ENCODE measurements at places on chromosomes 4 and X. TPM values are rescaled to one million over a fixed set of nuclear protein-coding genes. Genes with fewer than 3 reads are reported as not detected.

DNA sequence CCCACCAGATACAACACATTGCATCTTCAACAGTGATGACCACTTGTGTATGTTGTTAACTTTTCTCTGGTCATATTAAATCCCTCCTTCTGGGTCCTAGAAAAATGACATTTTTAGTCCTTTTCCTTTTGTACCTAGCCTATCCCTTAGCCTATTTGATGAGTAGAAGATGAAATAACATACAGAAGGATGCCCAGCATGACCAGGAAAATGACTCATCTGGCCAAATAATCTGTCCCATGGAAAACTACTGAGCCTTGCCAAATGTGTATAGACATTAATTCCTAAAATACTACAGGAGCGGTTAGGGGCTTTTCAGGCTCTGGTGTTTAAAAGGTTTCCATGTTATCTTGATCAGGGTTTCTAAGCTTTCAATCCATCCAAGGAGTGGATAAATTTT is 129.0 kb upstream of the KCNIP4 start:
- no peak for DNase-seq

Gene HTN3
- polyA plus RNA-seq: not detected

- no peak for DNase-seq
Observed at GRCh38 chr4:113837397-113837796, 75.9 kb upstream of the CAMK2D start.

GRCh38 chr4:145786261-145786660 is 106.3 kb downstream of the C4orf51 start:
- no peak for DNase-seq

DNA sequence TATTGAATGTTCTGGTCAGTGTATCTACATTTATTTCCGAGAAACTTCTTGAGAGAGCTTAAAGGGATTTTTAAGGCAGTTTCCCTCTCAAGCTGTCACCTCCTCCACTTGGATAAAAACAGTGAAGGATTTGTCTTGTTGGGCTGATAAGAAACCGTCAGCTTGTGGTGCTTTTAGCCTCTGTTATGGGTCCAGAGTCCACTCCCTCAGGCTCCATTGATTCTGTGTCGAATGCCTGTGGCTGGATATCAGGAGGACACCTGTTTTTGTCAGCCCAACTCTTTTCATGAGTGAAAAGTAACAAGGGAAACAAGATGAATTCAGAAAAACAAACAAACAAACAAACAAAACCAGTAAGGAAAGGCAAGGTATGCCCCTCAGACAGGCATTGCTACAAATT is 12.4 kb downstream of the CLCN4 start:
- no peak for DNase-seq

DNA sequence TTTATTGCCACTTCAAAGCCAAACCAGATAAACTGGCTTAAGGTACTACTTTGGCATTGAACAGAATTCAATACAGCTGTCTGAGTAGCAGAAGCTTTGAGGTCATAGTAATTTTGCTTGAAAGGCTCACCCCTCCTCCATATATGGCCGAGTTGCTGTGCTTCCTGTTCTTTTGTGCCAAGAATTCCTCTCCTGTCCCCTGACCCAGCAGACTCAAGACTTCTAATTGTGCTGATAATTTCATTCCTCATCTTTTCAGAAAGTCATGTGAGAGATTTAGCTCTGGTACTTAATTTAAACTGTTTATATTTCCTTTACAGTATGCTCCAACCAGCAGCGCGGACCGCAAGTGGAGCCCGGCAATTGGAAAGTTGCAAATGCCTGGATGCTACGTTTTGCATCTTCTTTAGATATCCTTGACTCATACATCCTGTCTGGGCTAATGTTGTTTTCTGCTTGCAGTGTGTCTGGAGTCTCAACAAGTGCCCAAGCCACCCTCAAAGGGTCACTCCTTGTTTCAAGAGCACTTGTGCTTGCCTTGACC is 373.4 kb downstream of the PDGFC start:
- DNase-seq: no peak

Gene GUCY1B1
- polyA plus RNA-seq: 70.5 TPM

DNA sequence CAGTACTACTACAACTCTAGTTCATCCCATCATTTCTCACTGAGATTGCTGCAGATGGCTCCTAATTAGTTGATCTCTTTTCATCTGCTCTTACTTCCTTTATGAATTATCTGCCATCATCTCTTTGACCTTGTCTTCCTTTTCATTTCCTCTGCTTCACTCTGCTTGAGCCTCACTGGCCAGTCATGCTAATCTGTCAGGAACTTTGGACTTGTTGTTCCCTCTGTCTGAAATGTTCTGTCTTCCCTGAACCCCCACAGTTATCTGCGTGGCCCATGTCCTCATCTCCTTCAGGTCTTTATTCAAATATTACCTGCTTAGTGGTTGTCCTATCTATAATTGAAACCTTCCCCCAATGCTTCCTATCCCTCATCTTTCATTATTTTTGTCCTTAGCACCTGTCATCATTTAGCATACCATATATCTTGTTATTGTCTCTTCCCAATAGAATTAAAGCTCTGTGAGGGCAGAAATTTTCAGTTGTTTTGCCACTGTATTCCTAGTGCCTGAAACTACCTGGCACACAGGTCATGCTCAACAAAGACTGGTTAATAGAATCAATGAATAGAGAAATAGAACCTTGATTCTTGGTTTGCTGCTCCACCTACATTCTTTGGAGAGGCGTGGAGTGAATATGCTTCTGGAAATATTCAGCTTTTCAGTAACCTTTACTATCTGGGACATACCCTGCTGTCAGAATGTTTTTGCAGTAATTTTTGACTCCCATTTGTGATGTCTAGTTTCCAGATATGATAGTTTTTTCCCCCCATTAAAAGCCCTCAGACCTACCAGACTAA is 5.0 kb downstream of the SLC4A4 start:
- no peak for DNase-seq

DNA sequence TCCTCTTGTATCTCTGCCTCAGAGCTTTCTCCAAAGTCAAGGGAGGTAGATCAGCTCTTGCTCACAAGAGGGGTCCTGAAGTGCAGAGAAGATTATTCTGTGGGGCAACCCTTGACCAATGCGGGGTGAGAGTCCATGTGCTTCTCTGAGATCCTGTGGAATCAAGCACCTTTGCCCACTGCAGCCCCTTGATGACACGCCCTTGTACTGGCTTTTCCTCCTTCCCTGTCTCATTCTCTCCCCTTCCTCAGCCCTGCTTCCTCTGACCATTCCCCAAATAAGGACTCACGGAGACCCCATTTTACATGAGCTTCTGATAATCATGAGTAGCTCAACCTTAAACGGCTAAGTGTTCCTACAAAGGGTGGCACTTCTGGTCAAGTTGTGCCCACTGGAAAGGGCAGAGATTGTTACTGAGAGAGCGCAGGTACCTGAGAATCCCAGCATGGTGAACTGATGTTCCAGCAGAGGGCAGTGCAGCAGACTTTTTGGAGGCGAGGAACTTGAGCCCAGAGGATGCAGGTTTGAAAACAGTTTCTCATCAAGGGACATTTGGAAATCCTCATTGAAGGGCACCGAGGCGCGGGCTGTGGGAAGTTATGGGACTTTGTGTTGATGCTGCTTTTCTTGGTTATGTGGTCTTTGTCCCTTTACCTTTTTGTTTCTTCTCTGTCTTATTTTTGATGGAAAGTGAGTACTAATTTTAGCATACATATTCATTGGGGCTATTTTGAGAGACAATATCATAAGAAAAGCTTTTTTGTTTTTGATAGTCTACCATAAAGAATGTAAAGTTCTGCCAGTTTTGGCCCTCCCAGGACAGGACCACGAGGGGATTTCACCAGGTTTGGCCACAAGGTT is 201.3 kb downstream of the RBM46 start:
- peak; percentile 12 for DNase-seq

- DNase-seq: no peak
Observed at GRCh38 chrX:120401301-120401700, 39.4 kb downstream of the ATP1B4 start.

- no peak for DNase-seq
Observed at GRCh38 chr4:154208424-154208823, 283.2 kb downstream of the DCHS2 start.

- DNase-seq: no peak
Observed at GRCh38 chr4:95462921-95463320, 85.9 kb downstream of the UNC5C start.

- DNase-seq: no peak
Observed at GRCh38 chrX:2693113-2694002, 2.3 kb downstream of the CD99 start.

DNA sequence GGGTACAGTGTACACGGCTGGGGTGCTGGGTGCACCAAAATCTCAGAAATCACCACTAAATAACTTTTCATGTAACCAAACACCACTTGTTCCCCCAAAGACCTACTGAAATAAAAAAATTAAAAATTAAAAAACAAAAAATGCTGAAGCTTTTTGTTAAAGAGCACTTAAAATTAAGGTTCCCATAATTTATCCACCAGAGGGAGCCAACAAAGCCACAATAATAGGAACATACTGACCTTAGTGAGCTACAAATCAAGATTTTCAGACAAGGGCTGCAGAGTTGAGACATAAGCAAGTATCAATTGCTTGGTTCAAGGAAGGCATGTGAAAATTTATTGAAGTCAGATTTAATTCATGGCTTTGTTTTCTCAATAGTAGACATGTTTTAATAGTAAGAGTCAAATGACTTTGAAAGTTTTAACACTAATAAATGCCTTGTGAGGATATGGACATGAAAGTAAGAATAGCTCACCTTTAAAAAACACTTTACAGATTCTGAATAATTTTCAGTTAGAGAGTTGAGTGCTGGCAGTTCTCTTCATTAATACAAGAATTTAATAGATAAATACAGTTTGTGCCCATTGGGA is 43.0 kb upstream of the SCOC start:
- DNase-seq: no peak

Gene GDPD2
- 1.9 TPM for polyA plus RNA-seq

Gene GPR173
- polyA plus RNA-seq: 16.6 TPM

- no peak for DNase-seq
Observed at GRCh38 chr4:77595364-77595973, 10.2 kb upstream of the CXCL13 start.

Gene CENPVL2
- not detected for polyA plus RNA-seq

GRCh38 chr4:71878376-71878775 is 94.5 kb upstream of the GC start:
- DNase-seq: peak; percentile 18

Gene FAM184B
- polyA plus RNA-seq: 0.30 TPM

GRCh38 chr4:173413036-173413435 is 14.1 kb upstream of the SCRG1 start:
- no peak for DNase-seq

Gene GRIA2
- polyA plus RNA-seq: 1.0 TPM

Gene DMP1
- not detected for polyA plus RNA-seq

GRCh38 chr4:96035727-96036126 is 195.8 kb downstream of the PDHA2 start:
- no peak for DNase-seq

- no peak for DNase-seq
Observed at GRCh38 chr4:184389978-184390900, 84.1 kb downstream of the IRF2 start.

DNA sequence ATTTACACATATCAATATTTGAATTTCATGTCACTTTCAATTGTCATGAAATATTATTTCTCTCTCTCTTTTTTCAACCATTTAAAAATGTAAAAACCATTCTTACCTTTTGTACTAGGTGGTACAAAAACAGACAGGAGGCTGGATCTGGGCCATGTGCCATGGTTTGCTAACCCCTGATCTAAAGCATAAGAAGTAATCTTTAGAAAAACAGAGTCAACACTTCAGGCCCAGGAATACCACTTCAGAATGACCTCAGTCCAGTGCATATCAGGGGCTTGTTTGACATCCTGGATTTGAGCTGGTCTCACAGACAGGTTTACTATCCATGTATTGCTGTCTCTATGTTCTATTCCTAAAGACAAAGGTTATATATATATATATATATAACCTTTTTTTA is 102.5 kb downstream of the DCHS2 start:
- no peak for DNase-seq

Gene NWD2
- 0.27 TPM for polyA plus RNA-seq

DNA sequence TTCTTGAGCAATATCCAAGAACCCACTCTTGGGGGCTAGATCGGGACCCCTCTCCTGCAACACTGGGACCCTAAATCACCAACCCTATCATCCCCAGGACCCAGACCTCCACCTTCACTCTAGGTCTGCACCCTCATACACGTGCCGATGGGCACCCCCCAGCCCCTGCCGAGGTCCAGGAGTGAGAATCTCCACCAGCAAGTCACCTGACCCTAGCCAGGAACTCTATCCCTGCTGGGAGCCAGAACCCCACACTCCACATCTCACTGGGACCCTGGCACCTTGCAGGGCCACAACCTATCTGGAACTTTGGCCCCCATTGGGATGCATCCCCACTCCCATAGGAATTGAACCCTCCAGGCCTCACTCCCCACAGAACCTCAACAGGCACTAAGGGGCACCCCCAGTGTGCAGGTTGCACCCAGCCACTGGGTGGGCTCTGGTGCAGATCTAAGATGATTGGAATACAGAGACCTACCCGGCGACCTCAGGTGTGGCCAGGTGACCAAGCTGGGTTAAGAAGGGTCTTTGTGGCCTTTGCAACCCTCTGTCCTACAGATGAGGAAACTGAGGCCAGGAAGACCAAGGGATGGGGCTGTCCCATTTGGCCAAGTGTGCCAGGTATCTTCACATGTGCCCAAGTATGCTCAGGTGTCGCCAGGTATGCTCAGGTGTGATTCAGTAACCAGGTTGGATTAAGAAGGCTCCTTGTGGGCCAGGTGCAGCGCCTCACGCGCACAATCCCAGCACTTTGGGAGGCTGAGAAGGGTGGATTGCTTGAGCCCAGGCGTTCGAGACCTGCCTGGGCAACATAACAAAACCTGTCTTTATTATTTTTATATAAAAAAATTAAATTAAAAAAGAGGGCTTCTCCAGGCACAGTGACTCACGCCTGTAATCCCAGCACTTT is 3.1 kb upstream of the DHRSX start:
- DNase-seq: no peak

- DNase-seq: no peak
Observed at GRCh38 chrX:148037020-148037419, 55.9 kb downstream of the FMR1NB start.

GRCh38 chr4:155530290-155530689 is 136.4 kb upstream of the GUCY1A1 start:
- no peak for DNase-seq

Data from left renal pelvis (tissue), 4 donors.